MV-4-11 (cell line): ENCODE measurements at places on chromosomes 12 and 14.

DNA sequence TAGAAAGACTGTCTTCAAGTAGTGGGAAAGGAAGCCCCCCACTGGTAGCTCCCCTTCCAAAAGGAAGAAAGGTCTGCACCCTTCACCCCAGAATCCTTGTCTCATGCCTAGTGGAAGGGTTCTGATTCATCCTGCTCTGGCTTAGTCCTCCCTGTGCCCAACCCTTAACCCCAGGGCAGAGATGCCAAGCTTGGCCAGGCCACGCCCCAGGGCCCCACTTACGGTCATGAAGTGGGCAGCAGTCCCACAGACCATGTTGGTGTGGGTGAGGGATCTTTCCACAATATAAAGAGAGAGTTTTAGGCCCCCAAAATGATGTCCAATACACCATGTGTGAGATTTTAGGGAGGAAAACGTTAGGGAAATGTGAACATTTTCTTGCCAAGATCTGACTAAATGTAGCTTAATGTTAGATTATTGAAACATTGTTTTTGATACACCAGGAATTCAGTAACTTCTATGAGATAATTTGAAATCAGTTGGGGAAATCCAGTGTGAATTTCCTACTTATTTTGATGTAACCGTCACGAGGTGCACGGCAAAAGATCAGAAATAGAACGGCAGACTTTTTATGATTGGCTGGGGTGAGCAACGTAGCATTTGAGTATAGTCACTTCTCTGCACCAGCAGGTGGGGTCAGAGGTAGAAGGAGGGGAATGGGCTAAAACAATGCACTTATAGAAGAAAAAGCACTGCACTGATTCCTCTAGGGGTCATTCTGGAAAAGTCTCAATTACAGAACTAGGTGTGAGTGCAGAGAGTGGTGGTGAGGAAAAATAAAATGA lies 8.2 kb upstream of the SSPN start:
- DNase-seq: no peak

- no peak for DNase-seq
These were observed 389.6 kb downstream of the LRIG3 start for GRCh38 chr12:58530742-58531062.

GRCh38 chr12:6341417-6342139 lies at the start of gene TNFRSF1A:
Gene TNFRSF1A, minus strand, starts transcription at chr12:6342076. Its CDS starts 262 bp downstream, at chr12:6341814.
- peak; percentile 86 for DNase-seq

DNA sequence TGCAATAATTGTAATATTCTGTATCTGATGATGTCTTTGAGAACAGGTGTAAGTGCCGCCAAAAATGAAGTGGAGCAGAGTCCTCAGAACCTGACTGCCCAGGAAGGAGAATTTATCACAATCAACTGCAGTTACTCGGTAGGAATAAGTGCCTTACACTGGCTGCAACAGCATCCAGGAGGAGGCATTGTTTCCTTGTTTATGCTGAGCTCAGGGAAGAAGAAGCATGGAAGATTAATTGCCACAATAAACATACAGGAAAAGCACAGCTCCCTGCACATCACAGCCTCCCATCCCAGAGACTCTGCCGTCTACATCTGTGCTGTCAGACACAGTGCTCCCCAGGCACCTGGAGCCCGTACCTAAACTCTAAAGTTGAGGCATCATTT lies 268.7 kb downstream of the DAD1 start:
- no peak for DNase-seq

GRCh38 chr12:132558042-132558856 lies 52.1 kb downstream of the LRCOL1 start:
- peak; percentile 80 for DNase-seq

GRCh38 chr14:52148371-52148770 lies 79.5 kb upstream of the NID2 start:
- no peak for DNase-seq

- peak; percentile 40 for DNase-seq
These were observed 20.5 kb downstream of the PSMC1 start for GRCh38 chr14:90276646-90277367.

DNA sequence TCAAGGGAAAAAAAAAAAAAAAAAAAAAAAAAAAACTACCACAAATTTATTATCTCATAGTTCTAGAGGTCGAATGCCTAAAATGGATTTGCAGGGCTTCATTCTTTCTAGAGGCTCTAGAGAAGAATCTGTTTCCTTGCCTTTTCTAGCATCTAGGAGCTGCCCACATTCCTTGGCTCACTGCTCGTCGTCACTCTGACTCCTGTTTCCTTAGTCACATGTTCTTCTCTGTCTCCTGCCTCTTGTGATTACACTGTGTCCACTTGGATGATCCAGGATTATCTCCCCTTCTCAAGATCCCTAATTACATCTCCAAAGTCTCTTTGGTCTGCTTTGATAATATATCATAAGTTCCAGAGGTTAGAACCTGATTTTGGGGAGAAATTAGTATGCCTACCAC lies 88.7 kb downstream of the HECTD1 start:
- DNase-seq: no peak

DNA sequence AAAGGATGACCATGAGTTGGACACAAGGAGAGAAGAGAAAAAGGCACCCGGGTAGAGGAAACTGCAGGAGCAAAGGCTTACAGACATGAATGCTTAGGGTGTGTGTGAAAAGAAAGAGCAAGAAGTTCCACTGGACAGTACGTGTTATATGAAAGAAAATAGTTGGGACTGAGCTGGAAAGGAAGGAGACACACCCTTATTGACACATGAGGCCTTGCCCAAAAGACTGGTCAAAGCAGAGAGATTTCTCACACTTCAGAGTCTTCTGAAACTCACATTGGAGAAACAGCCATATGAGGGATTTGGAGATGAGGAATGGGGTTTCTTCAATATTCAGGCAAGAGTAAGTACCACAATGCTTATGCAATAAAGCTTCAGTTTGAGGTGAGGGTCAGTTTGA lies 56.0 kb downstream of the TTC9 start:
- DNase-seq: peak; percentile 63

- no peak for DNase-seq
These were observed 708 bp downstream of the FNTB start for GRCh38 chr14:64987438-64987767.

- DNase-seq: no peak
These were observed 6.6 kb downstream of the ERBB3 start for GRCh38 chr12:56086608-56087007.

DNA sequence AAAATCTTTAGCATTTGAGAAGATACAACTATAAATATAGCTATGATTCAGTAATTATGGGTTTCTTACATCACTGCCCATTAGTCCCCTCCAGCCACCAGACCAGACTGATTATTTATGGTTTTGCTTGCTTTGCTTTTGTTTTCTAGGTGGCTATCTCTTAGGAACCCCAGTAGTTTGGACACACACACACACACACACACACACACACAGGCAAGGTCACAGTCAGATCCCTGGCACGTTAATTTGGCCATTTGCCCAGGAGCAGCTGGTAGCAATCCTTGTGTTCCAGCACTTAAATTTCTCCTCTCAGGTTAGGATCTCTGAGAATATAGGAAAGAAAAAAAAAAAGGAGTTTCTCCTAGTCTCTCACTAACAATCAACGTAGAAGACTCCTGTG lies 90.2 kb upstream of the RESF1 start:
- no peak for DNase-seq

- no peak for DNase-seq
These were observed 179.8 kb downstream of the CALM1 start for GRCh38 chr14:90576581-90576980.

DNA sequence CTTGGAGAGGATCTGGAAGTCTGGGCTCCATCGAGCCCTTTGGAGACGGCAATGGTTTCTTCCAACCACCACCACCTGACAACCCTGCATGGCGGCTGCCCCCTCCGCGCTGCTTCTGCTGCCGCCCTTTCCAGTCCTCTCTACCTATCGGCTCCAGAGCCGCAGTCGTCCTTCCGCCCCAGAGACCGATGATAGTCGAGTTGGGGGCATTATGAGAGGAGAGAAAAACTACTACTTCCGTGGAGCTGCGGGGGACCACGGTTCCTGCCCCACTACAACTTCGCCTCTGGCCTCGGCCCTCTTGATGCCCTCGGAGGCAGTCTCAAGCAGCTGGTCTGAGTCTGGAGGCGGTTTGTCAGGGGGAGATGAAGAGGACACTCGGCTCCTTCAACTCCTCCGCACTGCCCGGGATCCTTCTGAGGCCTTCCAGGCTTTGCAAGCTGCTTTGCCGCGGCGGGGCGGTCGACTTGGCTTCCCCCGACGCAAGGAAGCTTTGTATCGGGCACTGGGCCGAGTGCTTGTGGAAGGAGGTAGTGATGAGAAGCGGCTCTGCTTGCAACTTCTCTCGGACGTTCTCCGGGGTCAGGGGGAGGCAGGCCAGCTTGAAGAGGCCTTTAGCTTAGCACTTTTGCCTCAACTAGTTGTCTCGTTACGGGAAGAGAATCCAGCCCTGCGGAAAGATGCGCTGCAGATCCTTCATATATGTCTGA lies 499 bp downstream of the TOGARAM1 start:
- DNase-seq: peak; percentile 26

GRCh38 chr12:53380794-53381730 lies 1.1 kb downstream of the SP1 start:
- peak; percentile 71 for DNase-seq

DNA sequence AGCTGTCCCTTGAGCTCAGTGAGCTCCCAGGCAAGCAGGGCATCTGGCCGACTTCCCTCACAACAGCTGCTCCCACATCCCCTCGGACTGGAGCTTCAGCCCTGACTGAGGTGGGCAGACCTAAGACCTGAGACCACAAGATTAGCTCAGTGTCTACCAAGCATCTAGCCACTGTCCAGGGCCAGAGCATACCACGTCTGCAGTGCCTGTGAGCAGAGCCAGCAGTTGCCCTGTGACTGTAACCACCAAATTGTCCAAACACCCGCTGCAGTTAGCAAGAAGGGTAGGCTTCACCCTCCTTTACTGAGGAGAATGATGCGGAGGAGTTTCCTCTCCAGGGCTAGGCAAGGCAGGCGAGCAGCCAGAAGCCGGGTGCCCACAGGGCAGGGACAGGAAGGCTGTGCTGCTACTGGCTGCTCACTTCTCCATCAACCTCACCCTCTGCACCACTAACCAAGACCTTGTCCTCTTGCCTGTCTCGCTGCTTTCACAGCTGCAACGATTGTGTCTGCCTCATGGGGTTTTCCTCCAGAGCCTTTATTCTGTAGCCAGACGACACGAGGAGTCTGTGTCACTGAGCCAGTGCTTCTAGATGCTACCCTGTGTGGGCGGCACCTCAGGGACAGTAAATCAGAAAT lies 53.9 kb downstream of the ANAPC7 start:
- no peak for DNase-seq

DNA sequence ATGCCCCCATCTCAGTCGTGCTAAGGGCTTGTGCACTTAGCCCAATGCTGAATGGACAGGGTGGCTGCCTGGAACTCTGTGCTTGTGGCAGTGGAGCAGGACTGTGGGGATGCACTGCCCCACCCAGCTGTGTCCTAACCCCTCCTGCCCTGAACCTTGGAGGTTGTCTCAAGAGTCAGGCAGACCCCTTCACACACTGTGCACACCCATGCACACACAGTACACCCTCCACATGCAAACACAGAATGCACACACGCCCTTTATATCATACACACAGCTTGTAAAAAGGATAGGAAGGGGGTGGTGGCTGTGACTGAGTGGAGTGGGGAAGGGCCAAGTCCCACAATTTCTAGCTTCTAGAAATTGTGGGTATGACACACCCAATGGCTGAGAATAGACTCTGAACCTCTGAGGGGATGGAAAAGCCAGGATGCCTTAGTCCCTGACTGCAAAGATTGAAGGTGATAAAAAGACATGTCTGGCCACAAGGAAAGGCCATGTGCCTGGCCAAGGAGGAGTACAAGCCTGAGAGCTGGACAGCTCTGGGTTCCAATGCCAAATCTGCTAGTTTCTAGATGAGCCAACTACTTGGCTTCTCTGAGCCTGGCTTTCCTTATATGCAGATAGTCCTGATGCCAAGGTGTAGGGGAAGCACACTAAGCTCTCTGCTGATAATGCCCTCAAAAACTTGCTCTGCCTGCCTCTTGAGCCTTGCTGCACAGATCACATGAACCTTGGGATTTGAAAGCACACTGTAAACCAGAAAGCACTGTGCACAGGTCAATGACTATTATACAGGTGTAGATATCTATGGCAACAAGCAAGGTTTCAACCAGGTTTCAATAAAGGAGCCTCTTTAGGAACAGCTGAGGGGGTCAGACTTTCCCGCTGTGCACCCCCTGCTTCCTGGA lies 8.4 kb downstream of the KRT8 start:
- DNase-seq: no peak

DNA sequence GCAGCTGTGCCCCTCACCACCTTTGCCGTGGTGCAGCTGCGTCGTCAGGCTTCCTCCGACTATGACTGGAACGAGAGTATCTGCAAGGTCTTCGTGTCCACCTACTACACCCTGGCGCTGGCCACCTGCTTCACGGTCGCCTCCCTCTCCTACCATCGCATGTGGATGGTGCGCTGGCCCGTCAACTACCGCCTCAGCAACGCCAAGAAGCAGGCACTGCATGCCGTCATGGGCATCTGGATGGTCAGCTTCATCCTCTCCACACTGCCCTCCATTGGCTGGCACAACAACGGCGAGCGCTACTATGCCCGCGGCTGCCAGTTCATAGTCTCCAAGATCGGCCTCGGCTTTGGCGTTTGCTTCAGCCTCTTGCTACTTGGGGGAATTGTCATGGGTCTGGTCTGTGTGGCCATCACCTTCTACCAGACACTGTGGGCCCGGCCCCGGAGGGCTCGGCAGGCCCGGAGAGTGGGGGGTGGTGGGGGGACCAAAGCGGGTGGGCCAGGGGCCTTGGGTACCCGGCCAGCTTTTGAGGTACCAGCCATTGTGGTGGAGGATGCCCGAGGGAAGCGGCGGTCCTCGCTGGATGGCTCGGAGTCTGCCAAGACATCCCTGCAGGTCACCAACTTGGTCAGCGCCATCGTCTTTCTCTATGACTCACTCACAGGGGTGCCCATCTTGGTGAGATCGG lies 2.6 kb downstream of the GPR162 start:
- DNase-seq: no peak

- peak; percentile 68 for DNase-seq
These were observed 15.6 kb downstream of the HIP1R start for GRCh38 chr12:122850695-122851350.

DNA sequence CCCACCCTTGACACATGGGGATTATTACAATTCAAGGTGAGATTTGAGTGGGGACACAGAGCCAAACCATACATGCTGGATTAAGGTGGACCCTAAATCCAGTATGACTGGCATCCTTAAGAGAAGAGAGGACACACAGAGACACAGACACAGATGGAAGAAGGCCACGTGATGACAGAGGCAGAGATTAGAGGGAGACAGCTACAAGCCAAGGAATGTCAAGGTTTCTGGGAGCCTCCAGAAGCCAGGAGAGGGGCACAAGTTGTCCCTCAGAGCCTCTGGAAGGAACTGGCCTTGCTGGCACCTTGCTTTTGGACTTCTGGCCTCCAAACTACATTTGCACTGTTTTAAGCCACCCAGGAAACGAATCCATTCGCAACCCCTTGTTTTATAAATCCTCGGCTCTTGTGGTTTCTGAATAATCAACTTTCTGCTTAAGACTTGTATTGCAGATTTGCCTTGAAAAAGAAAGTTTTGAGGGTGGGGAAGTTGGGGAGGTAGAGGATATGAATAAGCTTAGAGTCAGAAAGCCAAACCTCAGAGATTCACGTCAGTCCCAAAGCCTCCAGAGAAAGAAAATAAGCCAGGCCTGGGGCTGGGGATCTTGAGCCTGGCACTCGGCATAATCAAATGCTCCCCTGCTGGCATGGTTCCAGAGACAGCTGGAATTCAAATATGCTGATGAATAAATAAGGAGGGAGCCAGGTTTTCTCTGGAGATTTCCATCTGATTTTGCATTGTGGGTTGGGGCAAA lies 224.2 kb upstream of the PWP1 start:
- peak; percentile 8 for DNase-seq
